WTC11 (cell line): ENCODE measurements at places on chromosomes 4 and X.

DNA sequence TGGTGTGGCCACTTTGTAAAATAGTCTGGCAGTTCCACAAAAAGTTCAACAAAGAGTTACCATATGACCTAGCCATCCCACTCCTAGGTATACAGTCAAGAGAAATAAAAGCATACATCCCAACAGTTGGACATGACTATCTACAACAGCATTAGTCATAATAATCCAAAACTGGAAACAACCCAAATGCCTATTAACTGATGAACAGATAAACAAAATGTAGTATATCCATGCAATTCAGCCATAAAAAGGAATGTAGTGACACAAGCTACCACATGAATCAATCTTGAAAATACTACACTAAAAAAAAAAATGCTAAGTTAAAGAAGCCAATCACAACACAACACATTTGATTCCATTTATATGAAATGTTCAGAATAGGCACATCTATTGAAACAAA is 16.1 kb downstream of the MED14 start:
- H3K36me3 ChIP-seq, result peaks cover 59% of the 10 kb centered on the region
- H3K4me3 ChIP-seq, result no peak overlapping the region
- no peaks in the 10 kb centered on the region for H3K27me3 ChIP-seq
- no peak for DNase-seq
- H3K27ac ChIP-seq, result no peak overlapping the region
- peaks cover 21% of the 10 kb centered on the region for H3K4me1 ChIP-seq

DNA sequence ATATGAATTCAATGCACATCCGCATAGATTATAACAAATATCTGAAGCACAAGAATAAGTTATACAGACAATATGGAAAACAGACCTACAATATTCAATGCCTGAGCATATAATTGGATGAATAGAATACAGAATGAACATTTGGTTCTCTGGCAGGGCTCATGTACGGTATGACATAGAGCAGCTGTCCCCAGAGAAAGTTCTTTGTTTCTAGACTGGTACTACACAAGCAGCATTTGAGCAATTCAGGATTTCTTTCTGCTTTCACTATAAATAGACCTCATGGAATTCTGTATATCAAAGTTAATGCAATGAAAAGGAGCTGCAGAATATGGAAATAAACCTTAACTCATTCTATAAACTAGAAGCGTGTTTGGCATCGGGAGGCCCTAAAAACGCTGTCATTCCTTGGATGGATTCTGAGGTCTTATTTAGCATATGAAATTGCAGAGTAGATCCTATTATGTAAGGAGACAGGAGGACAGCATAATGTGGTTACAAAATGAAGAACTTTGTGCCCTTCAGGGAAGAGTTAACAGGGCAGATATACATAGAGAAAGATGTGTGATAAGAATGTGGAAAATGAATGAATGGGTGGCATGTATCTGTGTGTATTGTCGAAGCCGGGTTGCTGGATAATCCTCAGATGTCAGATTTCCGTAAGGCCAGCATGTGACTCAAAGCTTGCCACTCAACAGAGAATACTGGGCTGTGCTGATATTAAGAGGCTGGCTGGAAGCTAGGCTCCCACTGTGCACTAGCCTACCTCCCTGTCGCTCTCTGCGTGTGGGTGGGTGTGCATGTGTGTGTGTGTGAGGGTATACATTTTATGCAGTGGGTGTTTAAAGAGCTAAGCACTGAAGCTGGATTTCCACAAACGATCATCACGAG is 103.3 kb upstream of the SLC4A4 start:
- H3K4me1 ChIP-seq, result peaks cover 30% of the 10 kb centered on the region
- H3K4me3 ChIP-seq, result no peak overlapping the region
- H3K36me3 ChIP-seq, result no peaks in the 10 kb centered on the region
- no peak for DNase-seq
- H3K27ac ChIP-seq, result no peak overlapping the region

- H3K4me3 ChIP-seq, result peak overlapping the region; percentile 7; the same call in 1 of the 2 replicates
- H3K36me3 ChIP-seq, result peaks cover 10% of the 10 kb centered on the region
- H3K27me3 ChIP-seq, result no peaks in the 10 kb centered on the region
- peak overlapping the region; percentile 54 for H3K27ac ChIP-seq
- peaks cover 57% of the 10 kb centered on the region for H3K4me1 ChIP-seq
- DNase-seq, result no peak
These were observed 63.4 kb downstream of the STOX2 start for GRCh38 chr4:183968502-183968901.

DNA sequence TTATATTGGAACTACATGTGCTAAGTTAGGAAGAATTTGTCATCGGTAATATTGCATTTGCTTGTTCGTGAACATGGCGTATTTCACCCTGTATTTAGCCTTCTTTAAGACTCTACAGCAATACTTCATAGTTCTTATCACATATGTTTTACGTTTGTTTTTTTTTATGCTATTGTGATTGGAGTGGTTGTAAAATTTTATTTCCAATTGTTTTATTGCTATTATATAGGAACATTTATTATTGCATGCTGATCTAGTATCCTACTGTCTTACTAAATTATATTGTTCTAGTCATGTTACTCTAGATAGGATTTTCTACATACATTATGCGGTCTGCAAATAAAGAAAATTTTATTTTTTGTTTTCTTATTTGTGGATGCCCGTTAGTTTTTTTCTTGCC is 107.4 kb downstream of the KDM6A start:
- H3K4me1 ChIP-seq, result peaks cover 16% of the 10 kb centered on the region
- H3K4me3 ChIP-seq, result no peak overlapping the region
- DNase-seq, result no peak
- peaks cover 22% of the 10 kb centered on the region for H3K36me3 ChIP-seq

DNA sequence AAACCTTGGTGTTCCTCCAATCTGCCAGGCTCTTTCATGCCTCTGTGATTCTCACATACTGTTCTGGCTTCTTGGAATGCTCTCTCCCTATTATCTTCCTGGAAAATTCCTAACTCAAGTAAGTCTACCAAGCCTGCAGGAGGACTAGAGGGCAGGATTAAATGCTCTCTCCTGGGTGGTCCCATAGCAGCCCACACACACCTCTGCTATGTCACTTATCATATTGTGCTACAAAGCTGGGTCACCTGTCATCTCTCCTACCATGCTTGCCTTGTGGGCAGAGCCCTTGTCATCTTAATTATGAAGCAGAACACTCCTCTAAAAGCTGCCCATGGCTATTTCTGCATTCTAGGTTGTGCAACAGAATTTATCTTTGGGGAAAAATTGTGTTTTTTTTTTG is 344.5 kb upstream of the NOCT start:
- no peak overlapping the region for H3K27ac ChIP-seq
- no peaks in the 10 kb centered on the region for H3K36me3 ChIP-seq
- DNase-seq, result no peak
- H3K27me3 ChIP-seq, result peaks cover 8% of the 10 kb centered on the region; the same call in 1 of the 2 replicates

- H3K4me1 ChIP-seq, result peaks cover 20% of the 10 kb centered on the region
- no peaks in the 10 kb centered on the region; the same call in 1 of the 2 replicates for H3K27me3 ChIP-seq
- peak overlapping the region; percentile 57; the same call in 1 of the 2 replicates for H3K27ac ChIP-seq
- DNase-seq, result peak; percentile 9
- H3K36me3 ChIP-seq, result peaks cover 13% of the 10 kb centered on the region
These were observed 75.9 kb downstream of the SLC9A7 start for GRCh38 chrX:46683048-46683447.

DNA sequence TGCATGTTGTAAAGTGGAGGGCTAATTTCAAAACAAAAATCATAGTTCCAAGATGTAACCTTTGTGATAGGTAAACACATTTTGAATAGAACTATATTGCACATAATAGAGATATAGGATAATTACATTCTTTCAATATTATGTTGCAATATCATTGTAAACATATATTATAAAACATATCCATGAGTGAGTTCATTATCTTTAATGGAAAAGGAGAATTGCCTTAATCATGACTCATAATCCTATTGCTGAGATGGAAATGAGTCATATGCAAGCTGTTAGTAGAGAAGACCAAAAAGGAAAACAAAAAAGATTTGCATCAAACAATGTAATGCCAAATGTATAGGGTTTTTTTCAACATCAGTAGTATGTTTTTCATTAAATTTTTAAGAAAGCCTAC is 73.7 kb upstream of the WDR44 start:
- H3K4me3 ChIP-seq, result no peak overlapping the region
- no peaks in the 10 kb centered on the region for H3K27me3 ChIP-seq
- no peak for DNase-seq
- no peaks in the 10 kb centered on the region for H3K4me1 ChIP-seq
- no peak overlapping the region for H3K27ac ChIP-seq
